ENCODE measurements at places on chromosomes 2 and 18.
A peak's percentile ranks its signal among the peaks of the same experiment; 100 is the strongest.

GRCh38 chr2:27683390-27684071, 19.8 kb downstream of the SLC4A1AP start:
- peak; percentile 94 for DNase-seq

DNA sequence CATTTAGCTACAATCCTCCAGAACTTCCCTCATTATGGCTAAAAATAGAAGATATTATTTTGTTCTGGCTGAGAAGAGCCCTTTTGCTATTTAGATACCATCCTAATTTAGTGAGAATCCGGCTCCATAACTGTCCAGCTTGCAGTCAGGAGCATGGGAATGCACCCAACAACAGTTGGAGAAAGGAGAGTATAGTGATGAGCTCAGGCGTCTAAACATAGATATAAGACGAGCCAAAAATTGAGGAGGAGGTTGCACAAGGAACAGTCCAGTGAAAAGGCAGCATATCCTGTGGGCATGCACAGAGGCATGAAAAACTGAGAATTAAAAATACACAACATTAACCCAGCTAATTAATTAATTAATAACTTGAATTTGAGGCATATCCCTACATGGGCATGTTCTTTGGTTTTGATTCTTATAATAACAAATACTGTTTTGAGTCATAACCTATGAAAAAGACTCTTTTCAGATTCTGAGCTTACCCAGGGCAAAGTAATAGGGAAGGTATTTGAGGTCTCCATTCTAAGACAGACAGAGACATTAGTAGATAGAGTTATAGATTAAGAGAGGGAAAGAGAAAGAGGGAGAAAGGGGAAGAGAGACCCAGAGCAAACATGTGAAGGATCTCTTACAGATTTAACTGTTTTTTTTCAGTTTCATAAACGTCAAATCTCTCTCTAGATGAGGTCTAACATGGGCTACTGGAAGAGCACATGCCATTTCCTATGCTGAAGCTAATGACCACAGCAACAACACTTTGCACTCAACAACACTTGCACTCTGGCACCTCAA, 311.2 kb downstream of the OSR1 start:
- peak; percentile 26 for DNase-seq

GRCh38 chr18:829432-829831, 17.4 kb upstream of the YES1 start:
- DNase-seq = no peak

- DNase-seq = no peak
Observed at GRCh38 chr2:224400886-224401632, 848 bp downstream of the FAM124B start.

DNA sequence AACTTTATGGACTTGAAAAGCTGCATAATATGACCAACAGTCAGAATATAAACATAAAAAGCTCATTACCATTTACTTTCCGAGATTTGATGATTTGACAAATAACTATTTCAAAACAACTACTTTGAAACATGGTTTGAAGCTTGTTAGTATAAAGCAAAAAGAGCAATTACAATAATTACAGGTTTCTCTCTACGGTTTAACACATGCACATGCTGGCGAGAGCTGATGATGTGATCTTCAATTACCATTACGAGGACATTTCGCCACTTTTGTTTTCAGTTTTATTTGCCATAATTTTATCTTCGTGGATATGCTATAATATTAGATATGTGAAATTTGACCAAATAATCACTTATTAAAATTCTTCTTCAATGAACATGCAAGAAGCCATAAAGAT, 270.1 kb downstream of the TCF4 start:
- no peak for DNase-seq

- DNase-seq = no peak
Observed at GRCh38 chr2:220127311-220127710, 499.9 kb downstream of the SLC4A3 start.

DNA sequence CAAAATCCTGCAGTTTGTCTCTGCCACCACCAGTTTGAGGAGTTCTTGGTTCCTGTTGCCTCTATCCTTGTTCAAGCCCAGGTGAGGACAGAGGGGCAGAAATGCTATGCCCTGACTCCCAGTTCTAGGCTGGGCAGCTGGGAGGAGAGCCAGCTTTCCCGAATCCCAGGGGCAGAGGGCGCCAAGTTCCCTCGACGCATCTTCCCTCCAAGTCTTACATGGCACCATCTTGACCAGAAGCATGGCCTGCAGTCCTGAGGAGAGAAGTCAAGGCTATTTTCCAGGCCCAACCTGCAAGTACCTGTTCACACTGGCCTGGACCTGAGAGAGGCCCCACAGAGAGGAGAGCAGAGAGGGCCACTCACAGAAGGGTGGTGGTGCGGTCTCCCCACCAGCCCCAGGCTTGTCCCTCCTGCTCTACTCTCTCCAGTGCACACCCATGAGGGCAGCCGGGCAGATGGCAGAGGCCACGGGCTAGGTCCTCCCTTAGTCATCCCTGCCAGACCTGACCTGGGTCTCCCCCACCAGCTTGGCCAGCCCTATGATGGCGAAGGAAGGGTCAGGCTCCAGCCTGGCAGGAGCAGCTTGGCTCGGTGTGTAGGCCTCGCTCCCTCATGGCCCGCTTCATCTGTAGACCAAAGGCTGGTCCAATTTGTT, 115.7 kb upstream of the MSTN start:
- no peak for DNase-seq

DNA sequence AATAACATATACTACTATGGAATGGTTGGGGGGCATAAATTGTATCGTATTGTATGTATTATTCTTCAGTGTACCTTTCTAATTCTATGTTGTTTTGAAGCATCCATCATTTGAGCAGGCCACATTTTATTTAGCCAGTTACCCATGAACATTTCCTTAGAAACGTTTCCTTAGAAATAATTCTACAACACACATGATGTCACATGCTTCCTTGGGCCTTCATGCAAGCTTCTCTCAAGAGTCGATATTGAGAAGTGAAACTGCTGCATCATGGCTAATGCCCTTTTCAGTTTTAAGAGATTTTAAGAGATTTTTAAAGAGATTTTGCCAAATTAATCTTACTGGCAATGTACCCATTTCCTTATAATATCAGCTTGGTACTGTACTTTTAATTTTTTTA, 63.9 kb downstream of the ALPK2 start:
- no peak for DNase-seq

GRCh38 chr2:11683966-11684365, 14.0 kb upstream of the NTSR2 start:
- DNase-seq = no peak

DNA sequence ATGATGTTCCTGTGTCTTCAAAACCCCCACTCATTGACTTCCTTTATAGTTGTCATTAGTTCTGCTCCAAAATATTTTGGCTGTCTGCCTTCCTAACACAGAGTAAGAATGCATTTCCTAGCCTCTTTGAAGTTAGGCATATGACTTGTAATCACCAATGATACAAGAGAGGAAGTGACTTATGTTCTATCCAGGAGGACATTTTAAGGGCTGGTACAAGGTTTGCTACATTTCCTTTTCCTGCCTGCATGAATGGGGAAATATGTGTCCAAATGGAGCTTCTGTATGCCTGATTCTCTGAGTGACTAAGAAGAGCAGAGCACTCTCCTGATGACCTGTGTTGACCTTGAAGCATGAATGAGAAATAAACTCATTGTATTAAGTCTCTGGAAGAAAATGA, 115.1 kb downstream of the PLCL1 start:
- peak; percentile 55 for DNase-seq

DNA sequence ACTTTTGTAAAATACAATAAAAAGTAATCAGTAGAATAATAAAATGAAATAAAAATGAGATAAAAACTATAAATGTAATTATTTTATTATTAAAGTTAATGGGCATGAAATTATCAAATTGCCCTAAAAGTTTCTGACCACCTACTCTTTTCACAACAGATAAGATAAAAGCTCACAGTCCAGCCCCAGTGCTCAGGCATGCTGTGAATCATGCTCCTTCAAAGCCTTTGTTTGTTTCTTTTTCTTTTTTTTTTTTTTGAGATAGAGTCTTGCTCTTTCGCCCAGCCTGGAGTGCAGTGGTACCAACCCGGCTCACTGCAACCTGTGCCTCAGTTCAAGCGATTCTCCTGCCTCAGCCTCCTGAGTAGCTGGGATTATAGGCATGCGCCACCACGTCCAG, 181.7 kb downstream of the ANKRD44 start:
- DNase-seq = no peak

- DNase-seq = peak; percentile 3
Observed at GRCh38 chr18:50013363-50014138, 181.4 kb downstream of the MYO5B start.

DNA sequence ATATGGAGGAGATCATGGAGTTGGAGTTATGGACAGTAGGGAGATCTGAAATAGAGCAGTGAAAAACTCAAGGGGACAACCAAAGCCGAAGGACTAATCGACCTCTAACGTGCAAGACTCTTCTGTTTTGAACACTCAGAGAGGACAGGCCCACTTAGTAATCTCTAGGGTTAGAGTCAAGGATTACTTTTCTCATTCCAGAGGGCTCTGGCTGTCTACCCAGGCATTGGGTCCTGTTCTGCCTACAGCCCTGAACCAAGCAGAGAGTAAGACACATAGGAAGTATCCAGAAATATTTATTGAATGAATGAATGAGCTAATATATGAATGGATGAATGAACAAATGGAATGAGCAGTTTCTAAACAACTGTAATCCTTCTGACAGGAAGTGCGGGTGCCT, 50.3 kb upstream of the PKDCC start:
- no peak for DNase-seq

GRCh38 chr18:41745166-41746049, 209.6 kb upstream of the PIK3C3 start:
- peak; percentile 17 for DNase-seq

DNA sequence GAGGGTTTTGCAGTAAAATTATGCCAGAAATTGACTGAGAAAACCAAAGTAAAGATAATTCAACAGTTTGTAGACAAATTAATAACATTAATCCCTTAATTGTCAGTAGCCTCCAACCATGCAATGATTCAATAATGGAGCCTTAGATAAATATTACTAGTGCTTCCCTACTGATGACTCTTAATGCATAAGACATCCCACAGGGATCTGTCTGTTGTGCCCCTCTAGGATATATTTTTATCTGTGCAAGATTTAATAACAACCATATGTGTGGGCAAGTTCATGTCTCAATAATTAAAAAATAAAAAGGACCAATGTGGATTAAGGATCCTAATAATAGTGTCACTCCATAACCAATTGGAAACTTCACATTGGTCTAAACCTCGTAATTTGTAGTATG, 230.3 kb upstream of the TCF4 start:
- no peak for DNase-seq

- DNase-seq = no peak
Observed at GRCh38 chr2:236672606-236673005, 103.0 kb downstream of the ACKR3 start.

DNA sequence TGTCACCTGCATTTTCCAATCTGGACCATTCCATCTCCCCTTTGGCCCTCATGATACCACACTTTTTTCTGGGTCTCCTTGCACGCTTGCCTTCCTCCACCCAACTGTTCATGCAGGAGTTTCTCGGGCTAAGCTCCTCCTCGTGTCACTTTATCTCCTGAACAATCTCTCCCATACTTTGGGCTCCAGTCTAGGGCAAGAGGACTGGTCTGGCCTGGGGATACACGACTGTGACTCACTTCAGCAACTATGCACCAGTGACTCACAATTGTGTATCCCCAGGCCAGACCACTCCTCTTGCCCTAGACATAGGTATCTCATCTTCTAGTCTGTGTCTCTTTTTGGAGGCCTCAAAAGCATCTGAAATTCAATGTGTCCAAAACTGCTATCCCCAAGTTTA, 149.4 kb upstream of the PTPRM start:
- no peak for DNase-seq

DNA sequence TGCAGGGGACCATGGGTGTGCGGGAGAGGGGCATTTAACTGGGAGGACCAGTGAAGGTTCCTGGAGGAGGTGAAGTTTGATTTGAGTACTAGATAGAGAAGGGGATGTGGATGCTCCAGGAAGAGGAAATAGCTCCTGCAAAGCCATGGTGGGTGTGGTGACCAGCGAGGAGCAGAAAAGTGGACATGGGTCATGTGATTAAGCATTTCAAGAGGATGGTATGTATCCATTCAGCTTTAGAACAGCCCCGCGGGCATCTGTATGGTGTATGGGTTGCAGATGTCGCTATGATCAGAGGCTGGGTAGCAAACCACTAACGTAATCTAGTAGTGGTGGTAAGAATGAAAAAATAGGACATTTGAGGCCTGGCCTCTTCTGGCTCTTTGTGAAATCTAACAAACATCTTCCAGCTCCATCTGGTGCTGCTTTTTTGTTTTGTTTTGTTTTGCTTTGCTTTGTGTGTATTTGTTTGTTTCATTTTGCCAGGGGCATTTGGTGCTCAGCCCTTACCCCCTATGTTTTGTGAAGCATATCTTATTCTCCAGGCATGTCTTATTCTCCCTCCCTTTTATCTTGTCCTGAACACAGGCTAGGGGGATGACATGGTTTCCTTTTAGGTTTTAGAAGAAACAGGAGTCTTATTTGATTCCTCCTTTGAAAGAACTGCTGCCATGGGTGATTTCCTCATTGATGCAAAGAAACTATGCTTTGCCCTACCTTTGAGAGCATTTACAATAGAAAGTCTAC, 226.1 kb downstream of the LRRTM1 start:
- no peak for DNase-seq

GRCh38 chr2:60058781-60059180, 494.7 kb downstream of the BCL11A start:
- DNase-seq = no peak

GRCh38 chr18:58937887-58938267, 73.2 kb downstream of the ZNF532 start:
- DNase-seq = peak; percentile 29

All from LHCN-M2 (cell line).